Motor neuron (in vitro differentiated cells): ENCODE measurements at places on chromosomes 7 and 10. TPM values are rescaled to one million over a fixed set of nuclear protein-coding genes. Genes with fewer than 3 reads are reported as not detected.

- peak; percentile 48 for ATAC-seq
Observed at GRCh38 chr7:17275749-17276671, 22.4 kb upstream of the AHR start.

- ATAC-seq, result no peak
Observed at GRCh38 chr10:49418328-49418727, 22.4 kb upstream of the DRGX start.

DNA sequence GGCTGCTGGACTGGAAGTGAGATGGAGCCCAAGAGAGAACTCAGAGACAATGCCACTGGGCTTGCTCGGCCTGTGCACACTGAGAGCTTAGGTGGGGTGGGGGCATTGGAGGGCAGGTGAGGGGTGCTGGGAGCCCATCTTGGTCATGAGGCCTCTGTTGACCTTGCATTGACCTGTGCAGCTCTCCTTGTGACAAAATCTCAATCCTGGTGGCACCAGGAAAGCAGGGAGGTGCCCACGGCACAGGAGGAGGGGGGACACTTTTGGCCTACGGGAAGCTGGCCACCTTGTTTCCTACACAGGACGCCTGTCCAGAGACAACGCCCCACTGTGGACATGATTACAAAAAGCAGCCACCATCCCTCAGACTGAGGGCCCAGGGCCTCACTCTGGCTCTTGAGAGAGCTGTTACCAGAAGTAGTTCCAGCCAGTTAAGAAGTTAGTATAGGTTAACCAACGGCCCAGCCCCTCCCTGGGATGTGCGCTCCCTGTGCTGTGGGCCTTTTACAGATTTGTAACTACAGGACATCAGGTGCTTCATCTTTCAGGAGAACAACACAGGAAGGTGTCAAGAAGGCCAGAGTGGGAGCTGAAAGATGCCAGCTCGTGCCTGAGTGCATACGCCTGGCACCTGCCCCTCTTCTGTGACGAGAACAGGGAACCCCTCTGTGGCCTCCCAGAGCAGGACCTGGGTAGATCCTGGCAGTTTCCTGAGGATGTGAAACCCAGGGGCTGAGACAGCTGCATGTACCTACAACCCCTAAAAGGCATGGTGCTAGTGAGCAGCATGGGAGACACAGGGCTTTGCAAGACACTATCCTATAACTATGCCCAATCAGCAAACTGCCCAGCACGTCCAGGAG, 10.3 kb downstream of the PKD1L1 start:
- ATAC-seq, result no peak

GRCh38 chr7:94590526-94591162, 65.3 kb downstream of the SGCE start:
- ATAC-seq, result no peak

DNA sequence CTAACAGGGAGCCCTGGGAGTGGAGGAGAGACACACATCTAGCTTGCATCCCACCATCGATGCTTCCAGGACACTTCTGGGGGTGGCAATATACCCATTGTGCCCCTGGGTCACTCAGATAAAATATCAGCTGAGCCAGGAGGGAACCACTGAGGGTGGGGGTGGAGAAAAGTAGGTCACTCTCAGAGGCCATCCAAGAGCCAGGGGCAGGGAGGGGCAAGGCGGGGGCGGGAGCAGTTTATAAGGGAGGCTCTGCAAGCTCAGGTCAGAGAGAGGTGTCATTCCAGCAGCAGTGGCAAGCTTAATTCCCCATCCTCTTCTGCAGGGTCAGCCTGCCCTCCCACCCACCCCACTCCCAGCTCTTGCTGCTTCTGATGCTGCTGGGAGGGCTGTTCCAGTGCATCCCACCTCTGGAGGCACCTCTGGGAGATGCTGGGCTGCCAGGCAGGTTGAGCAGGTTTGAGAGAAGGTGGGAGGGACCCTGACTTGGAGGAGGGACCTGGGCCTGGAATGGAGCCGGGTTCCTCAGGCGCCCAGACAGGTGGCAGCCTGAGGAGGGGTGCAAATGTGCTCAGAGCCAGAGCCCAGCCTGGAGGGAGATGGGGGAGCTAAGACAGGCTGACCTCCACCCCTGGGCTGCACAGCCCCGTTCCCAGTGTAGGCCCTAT, 20.1 kb upstream of the TLX1 start:
- no peak for ATAC-seq

DNA sequence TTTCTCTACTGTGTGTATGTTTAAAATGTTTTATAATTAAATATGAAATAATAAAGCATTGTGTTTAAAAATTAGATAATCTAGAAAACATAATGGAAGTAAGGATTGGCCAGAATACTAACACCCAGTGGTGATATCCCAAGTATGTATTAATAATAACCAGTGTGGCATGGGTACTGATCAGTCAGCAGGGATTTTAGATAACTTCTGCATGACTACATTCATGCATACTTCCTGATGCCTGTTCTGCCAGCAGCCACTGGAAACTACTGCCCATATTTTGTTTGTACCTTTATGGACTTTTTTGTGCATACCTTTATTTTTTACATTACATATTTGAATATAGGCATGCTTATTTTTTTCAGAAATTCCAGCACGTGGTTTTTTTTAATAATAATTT, 156.6 kb upstream of the TMEM196 start:
- no peak for ATAC-seq

- ATAC-seq, result no peak
Observed at GRCh38 chr7:96161897-96162296, 160.0 kb downstream of the SLC25A13 start.

GRCh38 chr10:95525033-95525418, 36.1 kb downstream of the SORBS1 start:
- no peak for ATAC-seq

- no peak for ATAC-seq
Observed at GRCh38 chr10:47311193-47311931, 10.9 kb upstream of the GDF2 start.

DNA sequence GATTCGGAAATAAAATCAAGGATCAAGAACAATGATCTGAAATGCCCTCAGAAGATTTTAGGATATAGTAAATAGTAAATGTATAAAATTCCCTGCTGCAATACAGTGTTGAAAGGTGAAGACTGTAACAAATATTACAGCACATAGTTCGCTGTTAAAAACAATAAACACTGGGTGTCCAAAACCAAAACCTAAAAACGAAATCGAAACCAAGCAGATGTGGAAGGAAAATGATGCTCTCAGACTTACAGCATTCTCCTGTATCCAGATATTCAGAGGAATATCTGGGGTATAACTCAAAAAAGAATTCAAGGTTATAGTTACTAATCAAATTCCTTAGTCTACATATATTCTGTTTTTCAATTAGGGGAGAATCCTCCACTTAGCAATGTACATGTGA, 708.1 kb upstream of the PCDH15 start:
- ATAC-seq, result no peak

GRCh38 chr7:105999256-105999655, 36.2 kb downstream of the CDHR3 start:
- no peak for ATAC-seq

DNA sequence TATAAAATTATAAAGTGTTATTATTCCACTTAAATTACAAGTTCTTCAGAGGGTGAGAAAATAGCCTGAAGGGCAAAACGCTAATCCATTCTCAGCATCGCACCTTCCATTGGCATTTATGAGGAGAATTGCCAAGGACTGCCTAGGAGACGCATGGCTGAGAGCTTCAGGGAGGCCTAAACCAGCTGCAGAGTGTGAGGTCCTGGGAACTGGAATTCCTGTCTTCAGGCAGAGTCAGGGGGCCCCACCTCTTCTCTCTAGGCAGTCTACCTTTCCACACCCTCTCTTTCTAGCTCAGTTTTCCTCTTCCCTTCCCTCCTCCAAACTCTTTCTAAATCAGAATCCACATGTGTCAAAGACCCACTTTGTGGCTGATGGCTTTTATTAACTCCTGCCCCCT, 35.3 kb downstream of the LRRC72 start:
- ATAC-seq, result no peak

DNA sequence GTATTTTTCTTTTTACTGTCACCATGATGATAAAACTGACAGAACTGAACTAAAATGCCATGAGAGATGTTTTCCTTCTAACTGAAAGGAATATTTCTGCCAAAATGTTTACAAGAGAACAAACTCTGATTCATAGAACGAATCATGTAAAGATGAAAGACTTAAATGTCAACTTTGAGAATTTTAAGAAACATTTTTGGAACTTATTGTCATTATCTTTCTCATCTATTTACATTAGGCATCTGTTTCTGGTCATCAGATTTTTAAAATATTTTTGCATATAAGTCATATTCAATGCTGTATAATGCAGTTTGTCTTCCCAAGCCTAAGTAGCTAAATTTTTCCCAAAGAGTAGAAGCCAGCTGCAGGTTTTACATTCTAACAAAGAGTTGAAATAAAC, 358.5 kb downstream of the TFEC start:
- no peak for ATAC-seq

DNA sequence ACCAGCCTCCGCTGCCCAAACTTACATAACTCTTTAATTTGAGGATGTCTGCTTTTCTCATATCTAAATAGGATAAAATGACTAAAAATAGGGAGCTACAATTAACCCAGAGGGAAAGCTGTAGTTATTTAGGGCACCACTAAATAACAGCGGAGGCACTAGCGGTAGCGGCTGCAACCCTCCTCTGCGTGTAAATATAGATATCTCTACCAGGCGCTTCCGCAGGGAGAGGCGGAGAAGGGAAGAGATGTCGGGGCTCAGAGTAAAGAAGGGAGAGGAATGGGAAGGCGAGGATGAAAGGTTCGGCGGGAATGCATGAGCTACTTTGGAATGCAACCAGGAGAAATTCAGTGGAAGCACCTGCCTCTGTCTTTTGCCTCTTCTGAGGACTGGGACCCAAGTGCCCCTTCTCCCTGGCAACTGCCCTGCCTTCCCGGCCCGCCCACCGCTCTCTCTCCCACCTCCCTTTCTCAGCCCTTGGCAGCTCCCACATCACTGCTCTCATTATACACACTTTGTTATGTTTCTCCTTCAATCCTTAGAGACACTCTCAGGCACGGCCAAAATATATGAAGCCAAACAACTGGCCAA, 698.3 kb downstream of the PARD3 start:
- ATAC-seq, result no peak

GRCh38 chr10:63430091-63430998, 35.4 kb downstream of the JMJD1C start:
- peak; percentile 70 for ATAC-seq

GRCh38 chr7:157658851-157659412, 322.1 kb downstream of the DNAJB6 start:
- ATAC-seq, result no peak

GRCh38 chr10:77787440-77787839, 139.1 kb downstream of the DLG5 start:
- ATAC-seq, result no peak

DNA sequence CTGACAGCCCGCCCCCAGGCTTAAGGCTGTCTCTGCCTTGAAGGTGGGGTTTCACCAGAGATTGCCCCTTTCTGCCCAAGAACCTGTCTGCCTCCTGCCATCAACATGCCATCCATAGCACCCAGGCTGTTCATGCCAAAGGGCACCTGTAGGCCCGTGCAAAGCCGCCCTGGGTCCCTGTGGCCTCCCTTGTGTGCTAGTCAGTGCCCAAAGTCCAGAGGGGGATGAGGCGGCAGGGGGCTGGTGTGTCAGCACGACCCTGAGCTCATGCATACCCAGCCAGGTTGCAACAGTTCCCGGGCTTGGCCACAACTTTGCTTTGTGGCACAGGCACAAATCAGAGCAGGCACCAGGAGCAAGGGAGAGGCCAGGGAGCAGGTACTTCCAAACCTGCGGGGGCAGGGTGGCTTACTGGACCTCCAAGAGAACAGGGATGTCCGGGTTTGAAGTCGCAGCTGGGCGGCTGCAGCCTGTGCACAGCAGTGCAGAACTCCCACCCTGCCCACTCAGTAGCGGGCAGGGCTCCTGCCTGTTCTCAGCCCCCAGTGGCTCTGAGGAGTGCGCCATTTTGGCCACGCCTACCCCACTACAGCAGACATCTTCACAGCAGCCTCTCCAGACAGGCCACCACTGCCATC, 671.1 kb upstream of the GRM3 start:
- no peak for ATAC-seq

GRCh38 chr7:51335057-51335456, 18.4 kb upstream of the COBL start:
- ATAC-seq, result no peak

DNA sequence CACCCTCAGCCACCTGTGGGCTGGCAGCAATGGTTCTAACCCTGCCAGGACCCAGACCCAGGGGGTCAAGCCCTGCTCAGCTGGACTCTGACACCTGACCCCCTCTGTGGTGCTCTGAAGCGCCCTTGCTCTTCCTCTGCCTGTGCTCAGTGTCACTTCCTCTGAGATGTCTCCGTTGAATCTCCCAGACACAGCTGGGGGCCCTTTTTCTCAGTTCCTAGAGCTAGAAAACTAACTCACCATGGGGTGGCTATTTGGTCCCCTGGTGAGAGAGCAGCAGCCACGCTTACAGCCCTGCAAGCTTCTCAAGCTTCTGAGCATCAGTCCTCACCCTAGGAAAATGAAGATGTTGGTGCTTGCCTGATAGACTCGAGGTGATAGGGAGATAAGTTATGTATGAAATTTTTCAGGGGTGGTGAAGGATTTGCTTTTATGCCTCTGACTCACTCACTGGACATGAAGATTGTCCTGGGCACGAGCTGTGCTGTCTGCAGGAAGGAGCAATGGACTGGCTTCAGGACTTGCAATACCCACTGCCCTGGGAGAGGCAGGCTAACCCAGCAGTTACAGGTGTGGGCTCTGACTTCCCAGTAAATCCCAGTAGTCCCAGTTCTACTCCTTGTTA, 29.6 kb downstream of the COL13A1 start:
- no peak for ATAC-seq

DNA sequence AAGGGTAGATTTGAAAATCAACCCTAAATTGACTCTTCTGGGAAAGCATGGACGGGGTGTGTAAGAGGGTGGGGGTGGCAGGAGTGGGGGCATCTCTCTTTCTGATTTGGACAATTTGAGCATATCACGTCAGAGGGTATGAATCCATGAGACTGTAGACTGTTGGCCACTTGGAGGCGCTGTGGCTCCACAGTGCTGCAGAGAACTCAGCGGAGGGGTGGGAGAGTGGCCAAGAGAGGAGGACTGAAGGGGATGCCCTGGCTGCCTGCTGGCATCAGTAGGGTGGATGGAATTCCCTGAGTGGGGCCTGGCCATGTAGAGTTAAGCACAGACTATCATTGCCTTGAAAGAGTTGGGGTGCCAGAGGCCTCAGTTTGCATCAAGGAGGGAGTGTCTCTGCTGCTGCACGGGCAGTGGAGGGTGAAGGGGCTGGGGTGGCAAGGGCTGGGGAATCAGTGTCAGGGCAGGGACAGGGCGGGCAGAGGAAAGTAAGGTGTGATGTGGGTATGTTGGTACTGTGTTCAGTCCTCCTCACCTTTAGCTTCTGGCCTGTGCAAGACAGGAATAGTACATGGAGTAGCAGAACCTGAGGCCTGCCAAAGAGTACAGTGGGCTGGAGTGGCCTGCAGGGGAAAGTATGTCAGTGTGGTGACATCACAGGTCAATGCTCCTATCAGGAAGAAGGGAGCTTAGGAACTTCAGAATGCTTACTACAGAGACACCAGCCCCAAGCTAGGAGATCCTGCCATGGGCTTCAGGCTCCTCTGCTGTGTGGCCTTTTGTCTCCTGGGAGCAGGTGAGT, 133.5 kb upstream of the PRSS58 start:
- ATAC-seq, result no peak

The CCL24 gene
- not detected in 2 replicates for total RNA-seq

The SHH gene
- 0.62 TPM in 1 of 2 replicates, not detected in the other for total RNA-seq

The LCOR gene
- total RNA-seq, result 58.6 and 62.2 TPM in 2 replicates

The GALNT11 gene
- 33.3 and 37.1 TPM in 2 replicates for total RNA-seq

The PALD1 gene
- 1.9 and 2.1 TPM in 2 replicates for total RNA-seq

The WEE2 gene
- total RNA-seq, result 0.22 and 0.25 TPM in 2 replicates

The GIMAP6 gene
- total RNA-seq, result 1.0 TPM in 1 of 2 replicates, not detected in the other

The ADAM22 gene
- total RNA-seq, result 21.7 and 22.3 TPM in 2 replicates

The TMEM130 gene
- 3.6 and 4.3 TPM in 2 replicates for total RNA-seq

The IMPDH1 gene
- 31.1 and 31.8 TPM in 2 replicates for total RNA-seq

The PPP1R3C gene
- total RNA-seq, result 25.8 and 31.9 TPM in 2 replicates
